ENCODE measurements at places on chromosomes 2 and 18. TPM values are rescaled to one million over a fixed set of nuclear protein-coding genes. Genes with fewer than 3 reads are reported as not detected.

GRCh38 chr18:59767732-59768131, 70.5 kb upstream of the CCBE1 start:
- no peaks in the 10 kb centered on the region for H3K36me3 ChIP-seq
- no peaks in the 10 kb centered on the region for H3K27me3 ChIP-seq
- no peak overlapping the region for H3K27ac ChIP-seq
- DNase-seq, result no peak
- H3K4me1 ChIP-seq, result no peaks in the 10 kb centered on the region
- no peak overlapping the region for H3K4me3 ChIP-seq

HOXD10 gene
- total RNA-seq, result not detected

GRCh38 chr2:28408764-28409599, 16.3 kb downstream of the FOSL2 start:
- H3K4me1 ChIP-seq, result peaks cover 58% of the 10 kb centered on the region
- peak overlapping the region; percentile 87 for H3K27ac ChIP-seq
- DNase-seq, result peak; percentile 71
- H3K27me3 ChIP-seq, result no peaks in the 10 kb centered on the region
- peaks cover 98% of the 10 kb centered on the region for H3K36me3 ChIP-seq

GRCh38 chr2:21715887-21716286, 592.1 kb downstream of the TDRD15 start:
- no peaks in the 10 kb centered on the region for H3K4me1 ChIP-seq
- no peaks in the 10 kb centered on the region for H3K27me3 ChIP-seq
- DNase-seq, result no peak

PUM2 gene
- 127 TPM for total RNA-seq

GRCh38 chr18:32674491-32674890, 98.3 kb downstream of the KLHL14 start:
- H3K27me3 ChIP-seq, result no peaks in the 10 kb centered on the region
- no peak overlapping the region for H3K4me3 ChIP-seq

MEP1B gene
- total RNA-seq, result not detected

ITGB6 gene
- total RNA-seq, result not detected

SLC16A14 gene
- total RNA-seq, result 7.8 TPM

DNA sequence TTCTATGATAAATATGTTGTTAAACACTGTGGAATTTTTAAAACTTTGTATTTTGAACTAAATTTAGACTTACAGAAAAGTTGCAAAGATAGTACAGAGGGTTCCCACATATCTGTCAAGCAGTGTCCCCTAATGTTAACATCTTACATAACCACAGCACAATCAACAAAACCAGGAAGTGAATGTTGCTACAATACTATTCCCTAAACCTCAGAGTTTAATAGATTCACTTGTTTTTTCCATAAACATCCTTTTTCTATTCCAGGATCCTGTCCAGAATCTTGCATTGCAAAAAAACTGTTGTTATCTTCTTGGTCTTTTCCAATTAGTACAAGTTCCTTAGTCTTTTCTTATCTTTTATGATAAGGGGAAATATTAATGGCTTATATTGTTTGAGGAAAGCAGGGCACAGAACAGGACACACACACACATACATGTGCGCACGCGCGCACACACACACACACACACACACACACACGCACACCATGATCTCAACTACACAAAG, 251.1 kb upstream of the TRIB2 start:
- H3K4me3 ChIP-seq, result no peak overlapping the region
- no peak overlapping the region for H3K27ac ChIP-seq
- peaks cover 10% of the 10 kb centered on the region for H3K4me1 ChIP-seq

CREG2 gene
- not detected for total RNA-seq

- peaks cover 32% of the 10 kb centered on the region for H3K4me1 ChIP-seq
- DNase-seq, result no peak
- H3K4me3 ChIP-seq, result no peak overlapping the region
- no peak overlapping the region for H3K27ac ChIP-seq
- H3K27me3 ChIP-seq, result no peaks in the 10 kb centered on the region
- H3K36me3 ChIP-seq, result peaks cover 2% of the 10 kb centered on the region
These were observed 29.9 kb downstream of the C18orf54 start for GRCh38 chr18:54387631-54388030.

GRCh38 chr2:34266908-34267697, 668.0 kb upstream of the FAM98A start:
- no peaks in the 10 kb centered on the region for H3K36me3 ChIP-seq
- no peaks in the 10 kb centered on the region for H3K27me3 ChIP-seq
- no peak overlapping the region for H3K4me3 ChIP-seq
- H3K4me1 ChIP-seq, result no peaks in the 10 kb centered on the region

DNA sequence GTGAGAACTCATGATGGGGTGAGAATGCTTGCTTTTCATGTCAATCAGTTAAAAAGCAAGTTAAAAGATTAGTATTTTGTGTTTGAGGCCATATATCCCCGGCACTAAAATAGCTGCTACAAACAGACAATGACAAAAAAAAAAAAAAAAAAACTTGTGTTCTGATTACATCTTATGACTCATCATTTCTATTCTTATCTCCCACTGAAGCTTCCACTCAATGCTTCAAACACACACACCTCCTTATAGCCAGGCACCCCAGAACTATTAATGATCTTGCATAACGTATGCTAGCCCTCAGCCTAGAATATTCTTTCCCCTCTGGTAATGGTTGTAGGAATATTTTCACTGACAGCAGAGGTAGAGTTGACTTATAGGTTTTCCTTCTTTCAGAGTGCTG, 778.3 kb downstream of the TRIB2 start:
- no peak for DNase-seq
- no peaks in the 10 kb centered on the region for H3K36me3 ChIP-seq
- H3K4me3 ChIP-seq, result no peak overlapping the region
- H3K4me1 ChIP-seq, result no peaks in the 10 kb centered on the region
- H3K27me3 ChIP-seq, result no peaks in the 10 kb centered on the region

GRCh38 chr2:160039166-160039903, 23.1 kb downstream of the PLA2R1 start:
- no peak for DNase-seq
- H3K27ac ChIP-seq, result no peak overlapping the region
- H3K4me3 ChIP-seq, result no peak overlapping the region
- H3K36me3 ChIP-seq, result no peaks in the 10 kb centered on the region

DNAH7 gene
- total RNA-seq, result not detected

GRCh38 chr2:38224821-38225437, 149.0 kb upstream of the CYP1B1 start:
- H3K27me3 ChIP-seq, result peaks cover 49% of the 10 kb centered on the region
- H3K4me3 ChIP-seq, result no peak overlapping the region
- DNase-seq, result no peak
- no peaks in the 10 kb centered on the region for H3K36me3 ChIP-seq
- no peaks in the 10 kb centered on the region for H3K4me1 ChIP-seq

DNA sequence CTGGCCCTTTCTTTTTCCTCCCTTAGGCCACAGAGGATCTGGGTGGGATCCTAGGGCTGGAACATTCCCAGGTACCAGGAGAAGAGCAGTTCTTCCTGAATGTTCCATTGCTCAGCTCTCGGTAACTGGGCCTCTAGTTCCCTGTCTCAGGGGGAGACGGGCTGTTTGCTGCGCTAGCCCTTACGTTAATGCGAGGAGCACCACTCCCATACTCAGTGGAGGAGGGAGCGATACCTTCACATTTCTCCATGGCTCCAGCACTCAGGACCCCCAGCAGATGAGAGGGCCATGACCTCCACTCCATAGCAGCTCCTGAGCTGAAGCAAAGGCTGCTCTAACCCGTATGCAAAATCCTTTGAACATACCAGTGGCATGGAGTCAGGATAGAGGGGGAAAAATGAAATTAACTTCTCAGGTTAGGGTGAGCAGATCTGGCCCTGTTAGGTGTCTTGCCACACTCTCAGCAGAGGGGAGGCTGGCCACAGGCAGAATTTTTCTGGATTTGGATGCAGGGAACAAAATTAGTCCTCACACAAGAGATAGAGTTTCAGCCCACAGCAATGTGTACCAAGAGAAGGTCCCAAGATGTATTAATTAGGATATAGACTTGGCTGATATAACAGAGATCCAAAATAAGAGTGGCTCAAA, 206.7 kb downstream of the ZFP36L2 start:
- H3K36me3 ChIP-seq, result no peaks in the 10 kb centered on the region
- H3K27me3 ChIP-seq, result peaks cover 5% of the 10 kb centered on the region
- DNase-seq, result no peak
- peaks cover under 1% of the 10 kb centered on the region for H3K4me1 ChIP-seq
- H3K27ac ChIP-seq, result no peak overlapping the region

DNA sequence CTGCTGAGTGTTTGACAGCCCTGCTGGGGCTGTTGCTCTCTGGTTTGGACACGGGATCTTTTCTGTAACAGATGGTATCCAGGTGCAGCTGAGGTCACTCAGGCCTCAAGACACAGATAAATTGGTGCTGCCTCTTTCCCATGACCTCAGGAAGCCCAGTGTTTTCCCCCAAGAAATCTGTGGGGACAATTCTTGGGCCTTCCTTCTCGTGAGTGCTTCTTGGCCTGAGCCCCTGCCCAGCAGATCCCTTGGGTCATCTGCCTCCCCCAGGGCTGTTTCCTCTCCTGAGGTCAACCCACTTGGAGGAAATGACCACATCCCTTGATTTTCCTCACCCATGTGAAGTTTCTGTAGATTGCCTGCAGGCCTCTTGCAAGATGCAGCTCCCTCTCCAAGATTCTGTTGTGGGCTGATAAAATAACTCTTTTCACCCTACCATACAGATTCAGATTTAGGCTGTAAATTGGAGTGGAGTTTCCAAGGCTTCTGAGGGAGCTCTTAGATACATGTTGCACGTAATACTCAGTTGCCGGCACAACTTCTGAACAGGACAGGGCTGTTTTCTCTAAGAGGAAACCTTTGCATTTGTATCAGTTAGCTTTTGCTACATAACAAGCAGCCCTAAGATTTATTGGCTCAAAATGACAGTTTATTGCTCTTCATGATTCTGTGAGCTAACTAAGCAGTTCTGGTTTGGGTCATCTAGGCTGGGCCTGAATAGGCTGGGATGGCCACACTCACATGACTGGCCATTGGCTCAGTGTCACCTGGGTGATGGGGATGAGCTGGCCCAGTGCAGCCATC, 13.1 kb downstream of the ZAP70 start:
- H3K27ac ChIP-seq, result no peak overlapping the region
- no peak for DNase-seq
- no peaks in the 10 kb centered on the region for H3K27me3 ChIP-seq
- peaks cover 94% of the 10 kb centered on the region for H3K36me3 ChIP-seq
- H3K4me1 ChIP-seq, result peaks cover 22% of the 10 kb centered on the region
- H3K4me3 ChIP-seq, result no peak overlapping the region
